ENCODE measurements at places on chromosomes 5 and 9.

GRCh38 chr9:2837915-2838314 lies 6.0 kb downstream of the PUM3 start:
- DNase-seq, result no peak

DNA sequence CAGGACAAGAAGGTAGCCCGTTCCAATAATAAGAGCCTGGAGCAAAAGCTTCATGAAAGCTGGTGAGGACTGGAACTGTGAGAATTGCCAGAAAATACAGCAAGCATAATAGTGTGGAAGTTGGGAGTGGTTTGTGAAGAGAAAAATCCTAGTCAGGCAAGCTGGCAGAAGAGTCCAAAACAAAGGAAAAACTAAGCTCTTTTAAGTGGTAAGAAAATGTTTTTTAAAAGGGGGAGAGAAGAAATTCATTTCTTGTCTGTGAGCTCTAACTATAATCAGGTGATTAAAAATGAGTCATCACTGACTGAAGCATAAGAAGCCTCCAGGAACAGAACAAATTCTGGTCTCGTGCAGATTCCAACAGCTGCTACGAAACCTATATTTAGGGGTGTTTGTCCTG lies 102.6 kb downstream of the CAAP1 start:
- DNase-seq, result no peak

GRCh38 chr9:6911901-6912638 lies 154.3 kb downstream of the KDM4C start:
- peak; percentile 39 for DNase-seq

- DNase-seq, result peak; percentile 55
Observed at GRCh38 chr5:142590451-142591231, 95.2 kb downstream of the FGF1 start.

- DNase-seq, result no peak
Observed at GRCh38 chr5:151569132-151570046, 21.7 kb downstream of the FAT2 start.

Measured in midbrain (tissue), 1 donor.